ENCODE measurements at places on chromosomes 4 and X.

- DNase-seq = no peak
Observed at GRCh38 chr4:120526033-120526432, 396.5 kb downstream of the PRDM5 start.

GRCh38 chr4:176271749-176272148 lies 2.7 kb upstream of the ASB5 start:
- peak; percentile 47 for DNase-seq

GRCh38 chr4:26175006-26175786 lies 145.6 kb upstream of the RBPJ start:
- no peak for DNase-seq

DNA sequence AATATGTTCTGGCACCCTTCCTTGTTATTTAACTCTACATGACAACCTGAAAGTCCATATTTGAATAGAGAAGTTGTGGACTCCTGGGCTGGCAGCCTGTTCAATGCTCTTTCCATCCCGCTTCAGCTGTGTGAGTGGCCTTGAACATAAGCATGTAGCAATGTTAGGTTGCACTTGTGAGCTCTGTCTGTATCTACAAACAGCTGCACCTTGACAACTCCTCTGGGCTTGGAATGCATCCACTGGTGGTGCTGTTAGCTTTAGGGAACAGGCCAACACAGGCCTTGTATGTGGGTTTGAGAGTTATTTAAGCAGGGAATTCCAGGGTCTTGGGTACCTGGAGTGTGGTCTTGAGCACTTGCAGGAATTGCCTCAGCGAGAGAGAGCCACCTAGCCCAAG lies 141.2 kb downstream of the DTHD1 start:
- no peak for DNase-seq

GRCh38 chr4:56742080-56742871 lies 61.2 kb upstream of the HOPX start:
- peak; percentile 30 for DNase-seq

DNA sequence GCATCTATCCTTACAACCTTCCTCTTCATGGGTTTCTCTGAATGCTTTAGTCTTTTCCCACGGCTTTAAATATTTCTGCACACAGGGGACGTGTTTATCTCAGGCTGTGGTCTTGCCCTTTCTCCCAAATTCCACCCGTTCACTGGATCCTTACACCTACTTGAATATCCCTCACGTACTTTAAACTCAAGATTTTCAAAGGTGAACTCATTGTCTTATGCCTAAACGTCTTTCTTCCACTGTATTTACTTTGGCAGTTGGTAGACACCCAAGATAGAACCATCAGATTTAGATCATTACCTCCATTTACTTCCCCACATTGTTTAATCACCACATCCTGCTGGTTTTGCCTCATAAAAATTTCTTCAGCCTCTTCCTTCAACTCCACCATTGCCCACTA lies 269.2 kb downstream of the CBLL2 start:
- DNase-seq = no peak

DNA sequence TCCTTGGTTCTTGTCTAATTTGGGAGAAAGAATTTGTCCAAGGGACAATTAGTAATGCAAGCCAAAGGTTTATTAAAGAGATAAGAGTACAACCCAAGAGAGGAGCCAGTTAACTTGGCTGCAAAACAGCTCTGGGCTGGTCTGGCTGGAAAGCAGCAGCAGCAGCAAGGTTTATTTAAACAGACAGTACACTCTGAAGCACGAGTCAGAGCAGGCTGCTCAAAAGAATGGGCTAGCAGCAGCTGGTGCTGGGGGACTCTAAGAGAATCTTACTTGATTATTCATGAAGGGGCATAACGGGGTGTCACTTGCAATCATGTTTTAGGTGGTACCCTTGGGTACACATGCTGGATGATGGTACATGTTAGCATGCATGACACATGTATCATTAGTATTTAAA lies 17.1 kb upstream of the CT47C1 start:
- DNase-seq = peak; percentile 48

DNA sequence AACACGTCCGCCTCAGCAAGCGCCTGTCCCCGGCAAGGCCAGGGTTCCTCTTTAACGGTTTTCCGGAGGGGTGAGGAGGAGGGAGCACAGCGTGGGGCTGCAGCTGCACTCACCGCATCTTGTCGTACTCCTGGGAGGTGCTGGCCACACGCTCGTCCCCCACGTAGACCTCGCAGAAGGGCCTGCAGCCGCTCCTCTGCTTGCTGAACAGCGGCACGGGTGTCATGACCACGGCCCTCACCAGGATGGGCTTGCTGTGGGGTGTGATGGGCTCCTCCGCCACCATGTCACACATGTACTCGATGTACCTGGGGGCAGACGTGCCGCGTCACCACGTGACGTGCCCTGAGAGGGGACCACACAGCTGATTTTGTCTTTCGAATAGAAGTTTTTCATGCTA lies 51.6 kb upstream of the CPLX1 start:
- DNase-seq = no peak

- DNase-seq = no peak
Observed at GRCh38 chr4:176525576-176525975, 205.8 kb downstream of the SPCS3 start.

- DNase-seq = no peak
Observed at GRCh38 chrX:152991123-152991522, 2.8 kb downstream of the PNMA5 start.

GRCh38 chrX:1521459-1521956 lies 15.5 kb downstream of the P2RY8 start:
- no peak for DNase-seq

GRCh38 chrX:9681011-9681410 lies 84.6 kb downstream of the GPR143 start:
- no peak for DNase-seq

DNA sequence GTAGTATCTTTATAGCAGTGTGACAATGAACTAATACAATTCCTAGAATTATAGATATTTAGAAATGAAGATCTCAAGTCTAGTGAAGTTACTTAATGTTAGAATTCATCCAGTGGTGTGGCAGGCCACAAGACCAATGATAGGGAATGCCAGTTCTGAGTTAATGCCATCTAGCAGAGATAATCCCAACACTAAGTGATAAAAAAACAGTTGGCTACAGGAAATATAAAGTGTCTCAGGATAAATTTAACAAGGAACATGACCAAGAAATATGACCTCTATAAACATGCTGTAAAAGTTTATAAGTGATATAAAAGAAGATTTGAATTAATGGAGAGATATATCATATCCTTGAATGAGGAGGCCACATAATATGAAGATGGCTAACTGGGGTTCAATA lies 1790.5 kb upstream of the ADGRL3 start:
- no peak for DNase-seq

GRCh38 chrX:150899191-150899757 lies 806 bp upstream of the CD99L2 start:
- peak; percentile 15 for DNase-seq

GRCh38 chrX:33188286-33188685 lies 23.1 kb downstream of the DMD start:
- DNase-seq = no peak

DNA sequence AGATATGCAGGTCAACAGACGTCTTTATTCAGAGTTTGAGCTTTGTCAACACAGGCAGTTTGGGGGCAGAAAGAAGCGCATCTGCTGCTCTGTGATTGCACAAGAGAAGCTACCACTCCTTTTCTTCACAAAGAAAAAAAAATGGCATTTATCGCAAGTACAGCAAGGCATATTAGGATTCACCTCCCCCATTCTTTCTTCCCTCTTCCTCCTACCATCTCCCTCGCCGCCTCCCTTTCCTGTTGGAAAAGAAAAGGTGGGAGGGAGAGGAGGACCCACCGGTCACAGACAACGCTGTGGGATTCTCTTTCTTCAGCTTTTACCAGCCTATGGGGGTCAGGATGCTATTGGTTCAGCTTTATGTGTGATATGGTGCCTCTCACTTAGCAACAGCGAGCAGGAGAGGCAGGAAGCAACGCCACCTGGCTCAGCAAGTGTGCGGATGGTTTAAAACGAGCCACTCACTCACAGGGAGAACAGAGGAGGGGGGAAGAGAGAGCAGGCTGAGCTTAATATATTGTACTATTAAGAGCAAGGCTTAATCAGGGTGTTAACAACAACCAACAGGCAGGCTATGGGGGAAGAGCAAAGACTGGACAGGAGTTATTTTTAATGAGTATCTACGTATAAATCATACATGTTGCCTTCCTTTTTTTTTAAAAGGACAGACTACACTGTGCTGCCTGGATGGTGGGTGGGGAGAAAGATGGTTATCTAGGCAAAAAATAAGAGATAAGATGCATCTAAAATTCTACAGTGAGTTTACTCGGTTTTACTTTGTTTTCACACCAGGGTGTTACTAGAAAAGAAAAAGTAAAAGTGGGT lies 104.7 kb downstream of the MAML3 start:
- DNase-seq = peak; percentile 62

DNA sequence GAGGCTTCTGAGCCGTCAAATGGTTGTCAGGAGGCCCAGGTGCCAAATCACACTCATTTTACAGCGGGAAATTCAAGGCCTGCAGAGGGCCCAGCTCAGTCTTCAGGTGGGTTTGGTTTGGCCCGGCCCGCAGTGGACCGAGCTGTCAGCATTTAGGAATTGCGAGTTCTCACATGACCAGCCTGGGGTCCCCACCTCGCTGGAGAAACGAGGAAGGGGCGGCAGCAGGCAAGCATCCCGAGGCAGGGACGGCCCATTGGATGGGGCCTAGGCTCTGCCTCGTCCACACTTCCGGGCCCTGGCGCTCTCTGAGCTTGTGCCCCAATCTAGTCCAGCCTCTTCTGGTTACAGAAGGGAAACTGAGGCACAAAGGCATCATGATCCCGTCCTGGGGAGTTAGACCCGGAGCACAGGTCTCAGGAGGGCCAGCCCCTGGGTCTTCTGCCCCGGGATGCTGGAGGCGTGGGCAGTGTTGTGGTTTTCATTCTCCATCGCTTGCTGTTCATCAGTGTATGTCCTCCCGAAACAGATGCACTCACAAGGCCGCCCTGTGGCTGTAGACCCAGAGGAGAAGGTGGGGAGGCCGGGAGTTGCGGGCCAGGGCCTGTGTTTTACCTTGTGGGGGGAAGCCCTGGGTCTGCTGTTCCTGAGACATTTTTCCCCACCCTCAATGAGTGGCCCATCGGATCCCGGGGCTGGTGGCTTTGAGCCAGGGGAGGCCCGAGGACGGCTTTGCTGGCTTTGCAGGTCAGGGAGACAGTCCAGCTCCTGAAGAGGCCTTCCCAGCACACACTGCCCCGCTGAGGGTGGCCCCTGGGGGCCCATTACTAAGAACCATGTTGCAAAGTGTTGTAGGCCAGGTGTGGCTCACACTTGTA lies 8.9 kb downstream of the PSAPL1 start:
- no peak for DNase-seq

DNA sequence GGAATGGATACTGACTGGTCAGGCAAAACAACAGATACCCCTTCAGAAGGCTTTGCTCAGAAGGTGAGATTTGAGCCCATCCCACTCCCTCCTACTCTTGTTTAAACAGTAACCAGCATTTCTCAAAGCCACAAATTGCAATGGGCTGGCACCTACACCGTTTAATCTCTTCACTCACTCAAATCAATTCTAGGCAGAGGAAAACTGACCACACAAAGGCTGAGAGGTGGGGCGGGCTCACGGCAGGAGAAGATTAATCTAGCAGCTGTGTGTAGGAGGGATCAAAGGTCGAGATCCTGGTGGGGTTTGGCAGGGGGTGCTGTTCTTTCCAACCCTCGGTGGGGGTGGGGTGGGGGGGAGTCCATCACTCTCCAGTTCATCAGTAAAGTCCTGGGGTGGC lies 622.4 kb downstream of the BCOR start:
- DNase-seq = no peak

- DNase-seq = no peak
Observed at GRCh38 chr4:138297743-138298405, 55.7 kb upstream of the SLC7A11 start.

GRCh38 chrX:16469870-16470269 lies 180.1 kb upstream of the S100G start:
- no peak for DNase-seq

GRCh38 chr4:101791182-101791558 lies 640 bp downstream of the BANK1 start:
- DNase-seq = no peak

DNA sequence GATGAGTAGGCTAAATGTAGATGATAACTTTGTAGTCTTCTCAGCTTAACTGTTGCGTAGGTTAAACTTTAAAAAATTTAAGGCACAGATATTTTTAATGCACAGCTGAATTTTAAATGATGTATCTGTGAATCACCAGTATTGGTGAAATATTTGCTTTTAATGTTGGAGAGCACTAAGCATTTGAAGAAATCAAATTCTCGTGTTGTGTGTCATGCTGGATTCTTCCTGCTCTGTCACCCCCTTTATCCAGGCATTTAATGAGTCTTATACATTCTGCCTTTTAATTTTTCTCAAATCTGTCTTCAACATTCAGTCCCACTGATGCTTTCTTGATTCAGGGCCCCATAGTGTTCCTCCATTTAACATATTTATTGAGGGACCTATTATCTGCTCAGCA lies 76.7 kb downstream of the SLC4A4 start:
- DNase-seq = peak; percentile 23

GRCh38 chr4:95162867-95163266 lies 385.9 kb downstream of the UNC5C start:
- no peak for DNase-seq

DNA sequence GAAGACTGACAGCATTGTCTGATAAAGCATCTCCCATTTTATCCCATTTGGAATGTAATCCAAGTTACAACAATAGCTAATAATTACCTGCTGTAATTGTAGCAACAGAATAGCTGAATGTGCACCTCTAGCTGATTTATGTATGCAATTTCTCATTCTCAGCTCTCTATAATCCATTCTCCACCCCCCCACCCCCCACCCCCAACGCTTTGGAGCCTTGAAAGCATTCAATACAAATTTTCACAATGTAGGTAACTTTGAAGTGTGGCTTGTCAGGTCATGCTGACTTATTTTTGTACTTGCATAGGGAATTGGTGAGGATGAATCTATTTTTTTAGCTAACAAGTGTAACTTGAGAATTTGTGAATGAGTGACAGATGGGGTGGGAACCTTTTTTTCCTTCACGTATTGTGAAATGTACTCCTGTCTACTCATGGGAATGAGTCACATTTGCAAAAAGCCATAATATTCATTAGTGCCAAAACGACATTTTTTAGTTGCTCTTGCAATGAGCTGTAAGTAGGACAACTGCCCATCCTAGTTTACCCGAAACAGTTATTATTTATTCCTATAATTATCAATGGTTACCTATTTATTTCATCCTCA lies 159.3 kb downstream of the PALLD start:
- DNase-seq = peak; percentile 93

Measured in cardiac fibroblast (primary cell).